ENCODE measurements at places on chromosomes 13 and 19.

DNA sequence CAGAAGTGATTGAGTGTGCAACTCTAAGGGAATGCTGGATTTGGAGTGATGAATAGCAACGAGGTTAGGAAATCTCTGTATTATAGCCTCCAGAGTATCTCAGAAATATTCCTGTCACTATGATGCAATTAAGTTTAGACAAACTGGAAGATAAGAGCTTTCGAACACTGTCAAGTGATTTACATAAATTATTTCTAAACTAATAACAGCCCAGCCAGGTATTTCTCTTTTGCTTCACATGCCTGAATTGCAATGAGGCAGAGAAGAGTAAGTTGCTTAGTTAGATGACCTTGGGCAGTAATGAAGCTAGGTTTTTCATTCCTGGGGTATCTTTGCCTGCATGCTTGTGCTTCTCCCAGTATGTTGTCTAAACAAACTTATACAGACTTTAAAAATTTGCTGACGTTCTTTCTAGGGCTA is 134.5 kb downstream of the LMO7 start:
- no peak for DNase-seq

- DNase-seq = no peak
Observed at GRCh38 chr13:93727211-93728141, 500.9 kb downstream of the GPC6 start.

DNA sequence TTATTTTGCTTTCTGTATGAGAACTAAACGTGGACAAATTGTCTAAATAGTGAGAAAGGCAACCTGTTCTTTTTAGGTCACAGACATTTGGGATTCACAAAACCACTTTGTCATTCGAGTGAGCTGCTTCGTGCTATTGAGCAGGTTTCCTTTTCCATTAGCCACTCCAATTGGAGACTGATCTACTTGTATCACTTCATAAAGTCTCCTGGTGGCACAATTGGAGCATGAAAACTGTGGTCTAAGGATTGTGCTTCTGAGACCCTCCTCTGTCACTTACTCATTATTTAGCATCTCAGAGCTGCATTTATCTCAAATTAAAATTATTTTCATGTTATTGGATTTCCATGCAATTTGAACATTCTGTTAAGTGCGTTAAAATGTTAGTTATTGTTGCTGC is 397.7 kb downstream of the TDRD3 start:
- DNase-seq = no peak

GRCh38 chr13:111415246-111415645 is 94.8 kb downstream of the TEX29 start:
- DNase-seq = no peak

DNA sequence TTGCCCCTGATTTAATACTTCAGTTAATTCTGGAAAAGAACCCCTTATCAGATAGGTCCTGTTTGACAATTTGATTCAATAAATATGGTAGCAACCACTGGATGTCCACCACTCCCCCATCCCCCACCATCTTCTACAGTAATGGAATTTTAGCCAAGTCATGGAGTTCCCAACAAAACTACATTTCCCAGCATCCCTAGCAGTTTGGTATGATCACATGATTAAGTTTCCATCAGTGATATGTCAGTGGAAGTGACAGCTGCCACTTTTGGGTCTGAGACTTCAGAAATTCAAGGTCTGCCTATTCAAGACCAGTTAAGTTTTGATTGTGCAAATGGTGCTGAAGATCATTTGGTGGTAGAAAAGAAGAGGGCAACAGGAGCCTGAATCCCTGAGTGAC is 85.5 kb downstream of the CACNA1A start:
- no peak for DNase-seq

DNA sequence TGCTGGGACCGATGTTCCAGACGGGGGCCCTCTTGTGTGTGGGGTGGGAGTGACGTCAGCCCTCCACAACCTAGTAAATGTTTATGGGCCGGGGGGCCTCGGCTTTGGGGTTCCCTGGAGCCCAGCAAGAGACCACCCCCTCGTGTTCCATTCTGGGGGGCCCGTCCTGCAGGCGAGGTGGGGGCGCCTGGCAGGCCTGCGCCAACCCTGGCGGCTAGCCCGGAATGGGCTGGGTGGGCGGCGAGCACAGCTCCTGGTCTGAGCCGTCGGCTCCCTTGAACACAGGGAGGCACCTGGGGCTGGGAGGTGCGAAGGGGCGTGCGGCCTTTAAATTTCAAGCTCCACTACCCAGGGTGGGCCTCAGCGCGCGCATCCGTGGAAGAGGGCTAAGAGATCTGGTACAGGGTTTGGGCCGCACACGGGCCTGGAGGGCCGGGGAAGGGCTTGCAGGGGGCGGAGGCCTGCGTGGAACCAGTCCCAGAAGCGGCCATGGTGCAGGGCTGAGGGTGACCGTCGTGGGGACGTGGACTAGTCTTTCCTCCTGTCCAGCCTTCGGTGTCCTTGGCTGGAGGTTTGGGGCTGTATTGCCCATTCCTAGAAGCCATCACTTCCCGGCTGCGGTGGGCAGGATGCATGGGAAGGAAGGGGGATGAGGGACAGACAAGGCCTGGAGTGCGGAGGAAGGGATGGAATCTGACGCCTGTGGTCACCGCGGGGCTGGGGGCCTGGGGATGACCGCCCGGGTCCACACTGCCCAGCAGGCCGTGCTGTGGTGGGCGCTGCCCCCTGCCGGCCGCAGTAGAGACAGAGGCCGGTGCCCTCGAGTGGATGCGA is 11.4 kb downstream of the NDUFA11 start:
- no peak for DNase-seq

DNA sequence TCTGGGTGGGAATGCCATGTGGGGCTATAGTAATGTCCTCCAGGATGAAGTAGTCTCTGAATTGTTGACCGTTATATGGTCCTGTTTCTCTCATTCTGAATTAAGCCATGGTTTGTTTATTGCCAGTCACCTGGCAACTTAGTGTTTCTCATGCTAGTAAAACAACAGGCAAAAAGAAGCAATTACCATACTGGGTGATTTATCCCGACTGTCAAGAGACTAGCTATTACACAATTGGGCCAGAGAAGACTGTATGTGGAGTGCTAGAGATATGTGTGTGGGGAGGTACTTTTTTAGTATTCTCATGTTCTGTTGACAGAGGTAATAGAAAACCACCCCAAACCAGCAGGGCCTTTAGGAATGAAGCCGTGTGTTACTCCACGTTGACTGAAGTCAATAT is 258.2 kb downstream of the TDRD3 start:
- no peak for DNase-seq

GRCh38 chr19:632579-633067 is 714 bp downstream of the POLRMT start:
- no peak for DNase-seq

DNA sequence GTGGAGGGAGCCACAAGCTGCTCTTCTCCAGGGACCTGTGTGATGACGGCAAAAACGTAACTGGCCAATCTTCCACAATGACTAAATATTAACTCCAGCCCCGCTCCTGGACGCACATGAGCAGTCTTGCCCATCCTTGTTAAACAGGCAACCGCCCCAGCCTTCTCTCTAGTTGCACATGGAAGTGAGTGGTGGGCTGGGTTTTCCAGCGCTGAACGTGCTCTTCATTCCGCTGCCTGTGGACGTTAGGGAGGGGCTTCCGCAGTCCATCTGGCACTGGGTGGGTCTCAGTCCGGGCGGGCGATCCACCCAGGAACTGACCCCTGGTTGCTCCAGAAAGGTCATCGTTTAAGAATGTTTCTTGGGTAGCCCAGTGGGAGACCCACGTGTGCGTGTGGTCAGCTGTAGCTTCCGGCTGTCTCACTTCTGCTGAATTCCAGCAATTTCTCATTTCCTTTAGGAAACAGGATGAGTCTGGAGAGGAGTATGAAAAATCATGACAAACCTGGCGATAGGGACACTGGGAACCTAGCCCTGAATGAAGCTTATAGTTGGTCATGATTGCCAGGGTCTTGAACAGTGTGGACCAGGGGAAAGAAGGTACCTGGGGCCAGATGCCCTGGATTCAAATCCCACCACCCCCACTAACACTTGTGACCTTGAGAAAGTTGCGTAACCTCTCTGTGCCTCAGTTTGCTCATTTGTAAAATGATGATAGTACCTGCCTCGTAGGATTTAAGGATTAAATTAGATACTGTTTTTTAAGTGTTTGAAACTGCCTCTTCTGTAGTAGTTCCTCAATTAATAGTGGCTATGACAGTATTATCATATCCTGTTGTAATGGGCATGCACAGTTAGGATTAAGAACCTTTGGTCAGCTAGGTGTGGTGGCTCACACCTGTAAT is 92.6 kb downstream of the SIPA1L3 start:
- no peak for DNase-seq

- no peak for DNase-seq
Observed at GRCh38 chr13:45932676-45933075, 81.1 kb upstream of the SIAH3 start.

- DNase-seq = peak; percentile 33
Observed at GRCh38 chr13:40388617-40389016, 277.8 kb downstream of the FOXO1 start.

DNA sequence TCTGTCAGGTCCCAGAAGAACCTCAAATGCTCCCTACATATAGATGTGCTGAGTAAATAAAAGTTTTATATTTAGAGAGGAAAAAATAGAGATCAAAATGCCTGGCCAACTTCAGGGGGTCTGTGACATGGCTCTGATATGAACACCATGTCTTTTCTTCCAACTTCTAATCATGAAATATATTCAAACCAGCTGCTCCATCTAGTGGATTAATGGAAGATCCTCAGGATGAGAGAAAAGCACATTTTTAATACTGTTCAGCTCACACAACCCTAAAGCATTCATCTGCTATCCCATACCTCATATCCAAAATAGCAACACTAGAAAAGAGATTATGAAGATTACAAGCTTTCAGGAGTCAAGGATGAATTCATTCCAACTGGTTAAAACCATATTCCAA is 56.0 kb upstream of the DOCK9 start:
- no peak for DNase-seq

- DNase-seq = no peak
Observed at GRCh38 chr19:42441049-42441445, 1.7 kb downstream of the CXCL17 start.

- no peak for DNase-seq
Observed at GRCh38 chr13:94389604-94390351, 89.7 kb downstream of the DCT start.

GRCh38 chr19:6690160-6690885 is 20.4 kb upstream of the TNFSF14 start:
- DNase-seq = no peak

DNA sequence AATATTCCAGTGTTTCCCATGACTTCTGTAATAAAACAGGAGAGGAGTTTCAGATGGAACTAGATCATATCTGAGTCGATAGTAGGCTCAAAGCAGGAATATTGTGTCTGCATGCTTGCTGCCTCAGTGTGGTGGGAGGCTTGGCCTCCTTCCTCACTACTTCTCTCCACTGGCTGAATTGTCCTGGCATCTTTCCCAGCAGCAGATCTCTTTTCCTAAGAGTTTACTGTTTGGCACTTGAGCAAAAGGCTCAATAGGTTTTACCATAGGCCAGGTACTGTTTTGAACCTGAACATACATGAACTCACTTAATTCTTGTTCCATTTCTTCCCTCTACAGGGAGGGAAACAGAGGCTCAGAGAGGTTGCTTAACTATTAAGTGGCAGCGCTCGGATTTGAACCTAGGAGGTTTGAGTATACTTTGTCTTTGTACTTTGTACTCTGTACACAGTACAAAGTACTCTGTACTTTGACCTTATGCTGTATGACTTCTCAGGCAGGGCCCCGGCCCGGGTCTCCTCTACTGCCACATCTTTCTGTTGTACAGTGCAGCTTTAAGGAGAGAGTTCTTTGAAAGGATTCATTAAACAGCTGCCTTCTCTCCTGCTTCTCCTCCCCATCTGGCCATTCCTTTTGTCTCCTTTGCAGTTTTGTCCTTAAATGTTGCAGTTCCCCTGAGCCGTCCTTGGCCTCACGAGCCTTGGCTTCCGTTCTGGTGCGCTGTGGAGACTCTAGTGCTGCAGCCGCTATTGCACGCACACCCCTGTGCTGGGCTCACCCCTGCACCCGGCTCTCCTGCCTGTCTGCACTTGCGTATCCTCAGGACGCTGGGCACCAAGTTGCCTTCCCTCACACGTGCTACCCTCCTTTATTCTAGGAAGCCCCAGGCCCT is 8.1 kb downstream of the B3GLCT start:
- no peak for DNase-seq
